Activated naive CD8-positive, alpha-beta T cell treated with anti-CD3 and anti-CD28 coated beads, Interleukin-2, amount 10 ng/mL, durations not matched to agents 7 days and 5 days (primary cell): ENCODE measurements at places on chromosomes 6 and 20.

GRCh38 chr20:52312132-52312729 is 120.7 kb upstream of the ZFP64 start:
- peaks cover 6% of the 10 kb centered on the region for H3K4me1 ChIP-seq
- no peaks in the 10 kb centered on the region for H3K36me3 ChIP-seq

GRCh38 chr6:83824831-83825230 is 28.3 kb upstream of the RIPPLY2 start:
- no peak for DNase-seq
- H3K36me3 ChIP-seq, result no peaks in the 10 kb centered on the region
- H3K4me3 ChIP-seq, result no peak overlapping the region
- no peak overlapping the region for H3K27ac ChIP-seq
- no peaks in the 10 kb centered on the region for H3K27me3 ChIP-seq
- H3K4me1 ChIP-seq, result no peaks in the 10 kb centered on the region

GRCh38 chr20:14260367-14260766 is 77.0 kb downstream of the FLRT3 start:
- no peaks in the 10 kb centered on the region for H3K27me3 ChIP-seq
- no peaks in the 10 kb centered on the region for H3K36me3 ChIP-seq
- H3K27ac ChIP-seq, result no peak overlapping the region
- no peaks in the 10 kb centered on the region for H3K4me1 ChIP-seq
- DNase-seq, result no peak
- H3K4me3 ChIP-seq, result no peak overlapping the region

DNA sequence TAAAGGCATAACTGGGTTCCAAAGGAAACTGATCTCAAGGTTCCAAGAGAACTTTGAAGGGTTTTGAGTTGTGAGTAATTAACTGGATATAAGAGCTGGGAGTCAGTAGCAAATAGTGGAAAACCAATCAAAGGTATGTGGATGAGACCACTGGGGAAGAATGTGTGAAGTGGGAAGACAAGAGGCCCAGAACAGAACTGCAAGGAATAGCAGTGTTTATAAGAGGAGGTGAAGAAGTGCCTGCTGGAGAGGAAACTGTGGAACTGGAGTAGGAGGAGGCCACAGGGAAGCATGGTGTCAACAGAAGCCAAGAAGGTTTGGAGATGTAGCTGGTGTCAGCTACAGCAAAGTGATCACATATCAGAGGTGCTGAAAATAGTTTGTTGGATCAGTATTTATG is 18.7 kb upstream of the HDAC2 start:
- no peak for DNase-seq
- no peaks in the 10 kb centered on the region for H3K36me3 ChIP-seq
- H3K4me1 ChIP-seq, result peaks cover under 1% of the 10 kb centered on the region
- no peak overlapping the region for H3K4me3 ChIP-seq
- no peak overlapping the region for H3K27ac ChIP-seq

GRCh38 chr6:157561414-157561790 is 180.4 kb downstream of the ZDHHC14 start:
- no peak for DNase-seq
- H3K36me3 ChIP-seq, result peaks cover 10% of the 10 kb centered on the region
- H3K27me3 ChIP-seq, result no peaks in the 10 kb centered on the region
- H3K27ac ChIP-seq, result peak overlapping the region; percentile 88
- peaks cover 54% of the 10 kb centered on the region for H3K4me1 ChIP-seq

GRCh38 chr6:54916858-54917257 is 70.3 kb downstream of the FAM83B start:
- no peaks in the 10 kb centered on the region for H3K27me3 ChIP-seq
- H3K4me1 ChIP-seq, result no peaks in the 10 kb centered on the region
- H3K27ac ChIP-seq, result no peak overlapping the region
- no peak overlapping the region for H3K4me3 ChIP-seq
- no peaks in the 10 kb centered on the region for H3K36me3 ChIP-seq
- no peak for DNase-seq

DNA sequence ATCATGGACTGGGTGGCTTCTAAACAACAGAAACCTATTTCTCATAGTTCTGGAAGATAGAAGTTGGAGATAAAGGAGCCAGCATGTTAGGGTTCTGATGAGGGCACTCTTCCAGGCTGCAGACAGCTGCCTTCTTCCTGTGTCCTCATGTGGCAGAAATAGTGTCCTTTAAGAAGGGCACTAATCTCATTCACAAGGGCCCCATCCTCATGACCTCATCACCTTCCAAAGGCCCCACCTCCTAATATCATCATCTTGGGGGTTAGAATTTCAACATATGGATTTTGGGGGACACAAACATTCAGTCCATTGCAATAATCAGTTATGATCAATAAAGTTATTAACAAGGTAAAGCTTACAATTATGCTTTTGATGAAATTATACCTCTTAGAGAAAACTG is 130.8 kb upstream of the SLC22A23 start:
- no peaks in the 10 kb centered on the region for H3K36me3 ChIP-seq
- no peak overlapping the region for H3K4me3 ChIP-seq
- H3K4me1 ChIP-seq, result peaks cover 6% of the 10 kb centered on the region
- no peak overlapping the region for H3K27ac ChIP-seq
- peaks cover 11% of the 10 kb centered on the region for H3K27me3 ChIP-seq
- no peak for DNase-seq

GRCh38 chr20:58306421-58307261 is 2.9 kb upstream of the RAB22A start:
- H3K4me3 ChIP-seq, result peak overlapping the region; percentile 85
- peaks cover 13% of the 10 kb centered on the region for H3K36me3 ChIP-seq
- H3K4me1 ChIP-seq, result peaks cover 31% of the 10 kb centered on the region
- peak overlapping the region; percentile 76 for H3K27ac ChIP-seq
- DNase-seq, result peak; percentile 48
- H3K27me3 ChIP-seq, result no peaks in the 10 kb centered on the region

DNA sequence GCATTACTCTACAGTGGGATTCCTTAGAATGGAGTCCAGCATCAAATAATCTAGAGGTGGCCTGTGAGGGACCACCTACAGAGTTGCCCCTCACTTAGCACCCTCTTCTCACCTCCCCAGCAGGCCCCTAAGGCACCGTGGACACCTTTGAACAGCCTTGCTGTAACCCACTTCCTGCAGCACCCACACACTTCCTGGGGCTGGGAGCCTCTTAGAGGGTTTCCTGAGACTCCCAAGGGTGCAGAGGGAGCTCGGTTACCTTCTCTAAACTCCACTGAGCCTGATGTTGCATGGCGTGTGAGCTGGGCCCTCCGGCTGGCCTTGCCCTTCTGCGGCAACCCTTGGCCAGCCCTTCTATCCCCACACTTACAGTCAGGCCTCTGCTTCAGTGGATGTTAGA is 7.3 kb upstream of the SIRPG start:
- H3K27me3 ChIP-seq, result no peaks in the 10 kb centered on the region
- DNase-seq, result peak; percentile 62
- peak overlapping the region; percentile 73 for H3K27ac ChIP-seq
- H3K4me3 ChIP-seq, result peak overlapping the region; percentile 71

DNA sequence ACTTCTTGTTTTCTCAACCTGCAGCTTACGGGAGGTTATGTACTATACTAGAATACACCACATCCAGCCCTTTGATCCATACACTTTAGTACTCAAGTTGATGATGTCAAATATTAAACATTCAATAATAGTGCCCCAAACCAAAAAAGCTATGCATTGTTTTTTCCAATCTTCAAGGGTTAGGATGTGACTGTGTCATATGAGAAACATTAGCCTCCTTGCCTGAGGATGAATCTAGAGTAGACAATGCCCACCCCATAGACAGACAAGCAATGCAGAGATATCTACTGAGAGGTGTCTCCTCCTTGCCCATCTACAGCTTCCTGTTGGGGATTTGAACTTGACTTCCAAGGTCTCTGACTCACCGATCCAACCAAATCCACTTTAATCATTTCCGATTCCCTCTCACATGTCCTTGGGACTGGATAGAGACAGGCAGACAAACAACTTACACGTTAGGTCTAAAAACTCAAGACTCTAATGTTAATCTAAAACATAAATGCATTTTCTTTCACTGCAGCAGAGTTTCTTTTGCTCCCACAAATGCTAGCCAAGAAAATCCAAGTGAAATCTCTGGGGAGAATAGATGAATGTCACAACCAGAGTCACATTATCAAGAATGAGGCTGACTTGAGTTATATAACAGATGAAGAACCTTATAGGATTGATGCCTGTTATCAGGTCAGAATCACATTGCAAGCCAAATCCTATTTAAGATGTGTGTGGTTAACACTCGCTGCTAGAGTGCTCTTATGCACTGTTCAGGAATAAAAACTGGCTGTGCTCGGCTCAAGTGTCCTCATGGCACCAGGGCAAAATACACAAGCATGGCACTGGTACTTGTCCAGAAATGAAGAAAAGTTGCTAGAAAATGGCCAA is 75.5 kb upstream of the TNFAIP3 start:
- no peaks in the 10 kb centered on the region for H3K27me3 ChIP-seq
- no peak for DNase-seq
- peak overlapping the region; percentile 39 for H3K4me3 ChIP-seq
- H3K27ac ChIP-seq, result peak overlapping the region; percentile 35
- H3K4me1 ChIP-seq, result peaks cover 48% of the 10 kb centered on the region

- no peak within 1 kb of the TSS for H3K27ac ChIP-seq
- no peak within 1 kb of the TSS for H3K4me3 ChIP-seq
- no peaks in the 10 kb centered on the region for H3K36me3 ChIP-seq
- H3K27me3 ChIP-seq, result peaks cover 2% of the 10 kb centered on the region
Observed at GRCh38 chr20:44582311-44583025, at the start of gene PKIG. Gene PKIG, plus strand, starts transcription at chr20:44582579. Its CDS starts 31,978 bp downstream, at chr20:44614557.

DNA sequence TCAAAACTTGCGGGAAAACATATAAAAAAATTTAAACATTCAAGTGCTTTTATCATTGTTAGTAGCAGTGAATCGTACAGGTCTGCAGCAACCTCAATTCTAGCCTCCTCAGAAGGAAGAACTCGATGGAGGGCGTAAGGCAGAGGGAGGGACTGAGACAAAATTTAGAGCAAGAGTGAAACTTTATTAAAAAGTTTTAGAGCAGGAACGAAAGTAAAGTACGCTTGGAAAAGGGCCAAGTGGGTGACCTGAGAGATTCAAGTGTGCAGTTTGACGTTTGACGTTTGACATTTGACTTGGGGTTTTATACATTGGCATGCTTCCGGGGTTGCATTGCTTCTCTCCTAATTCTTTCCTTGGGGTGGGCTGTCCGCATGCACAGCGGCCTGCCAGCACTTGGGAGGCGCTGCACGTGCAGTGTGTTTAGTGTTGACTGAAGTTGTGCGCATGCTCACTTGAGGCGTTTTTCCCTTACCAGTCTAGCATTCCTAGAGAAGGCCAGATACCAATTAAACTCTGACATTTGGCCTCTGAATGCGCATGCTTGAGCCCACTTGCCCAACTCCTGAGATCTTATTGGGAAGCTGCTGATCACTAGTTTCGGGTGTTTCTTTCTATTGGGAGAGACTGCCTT is 82.6 kb downstream of the TBX18 start:
- H3K27ac ChIP-seq, result no peak overlapping the region
- H3K4me3 ChIP-seq, result no peak overlapping the region
- no peaks in the 10 kb centered on the region for H3K4me1 ChIP-seq
- no peaks in the 10 kb centered on the region for H3K27me3 ChIP-seq
- no peaks in the 10 kb centered on the region for H3K36me3 ChIP-seq

DNA sequence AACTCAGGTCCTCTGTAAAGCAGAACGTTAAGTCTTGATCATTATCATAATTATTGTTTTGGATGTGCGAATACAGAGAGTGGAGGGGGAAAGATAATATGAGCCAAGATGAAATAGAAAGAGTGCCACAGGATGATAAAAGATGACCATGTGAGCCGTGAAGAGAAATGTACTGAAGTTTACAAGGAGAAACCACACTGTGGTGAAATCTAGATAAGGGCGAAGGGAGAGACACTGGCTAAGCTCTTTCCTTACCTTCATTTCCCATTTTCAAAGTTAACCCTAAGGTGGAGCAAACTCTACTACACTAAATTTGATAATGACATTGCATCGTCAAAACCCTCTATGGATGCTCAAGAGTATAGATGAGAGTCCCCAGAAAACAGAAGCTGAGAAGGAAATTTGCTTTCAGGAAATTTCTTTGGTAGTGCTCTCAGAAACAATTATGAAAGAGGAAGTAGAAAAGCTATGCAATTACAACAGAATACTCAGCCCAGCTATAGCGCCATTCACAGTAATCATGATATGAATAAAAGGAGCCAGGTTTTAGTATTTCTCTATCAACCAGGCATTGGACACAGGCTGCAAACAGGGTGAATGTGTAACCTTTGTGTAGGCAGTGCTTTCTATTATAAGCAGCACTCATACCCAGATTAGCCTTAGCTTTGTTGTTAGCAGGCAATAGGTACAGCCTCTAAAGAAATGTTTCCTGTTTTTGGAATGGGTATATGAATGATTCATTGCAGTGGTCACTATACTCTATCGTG is 1080.7 kb downstream of the GRIK2 start:
- no peak for DNase-seq
- H3K27ac ChIP-seq, result no peak overlapping the region
- H3K27me3 ChIP-seq, result no peaks in the 10 kb centered on the region
- no peaks in the 10 kb centered on the region for H3K4me1 ChIP-seq

- H3K4me3 ChIP-seq, result no peak overlapping the region
- DNase-seq, result peak; percentile 61
- no peaks in the 10 kb centered on the region for H3K27me3 ChIP-seq
- peaks cover 5% of the 10 kb centered on the region for H3K36me3 ChIP-seq
- peaks cover 2% of the 10 kb centered on the region for H3K4me1 ChIP-seq
Observed at GRCh38 chr6:143337201-143337949, 113.1 kb downstream of the ADAT2 start.

DNA sequence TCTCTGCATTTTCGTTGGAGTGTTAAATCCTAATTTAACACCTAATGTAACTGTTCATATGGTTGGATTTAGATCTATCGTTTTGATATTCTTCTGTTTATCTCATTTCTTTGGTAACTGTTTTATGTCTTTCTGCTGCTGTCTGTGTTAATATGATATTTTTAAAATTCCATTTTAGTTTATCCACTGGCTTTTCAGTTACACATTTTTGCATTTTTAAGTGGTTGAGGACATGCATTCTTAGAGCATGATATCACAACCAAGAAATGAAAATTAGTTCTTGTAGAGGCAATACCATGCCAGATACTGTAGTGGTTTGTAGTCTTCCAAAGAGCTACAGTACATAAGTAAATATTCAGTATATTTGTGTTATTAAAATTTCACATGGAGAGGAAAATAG is 58.6 kb downstream of the LIN28B start:
- H3K4me1 ChIP-seq, result no peaks in the 10 kb centered on the region
- H3K4me3 ChIP-seq, result no peak overlapping the region
- no peaks in the 10 kb centered on the region for H3K36me3 ChIP-seq
- H3K27ac ChIP-seq, result no peak overlapping the region

GRCh38 chr6:25056130-25056529 is 120.4 kb upstream of the RIPOR2 start:
- peak overlapping the region; percentile 96 for H3K27ac ChIP-seq
- DNase-seq, result peak; percentile 60
- peaks cover 2% of the 10 kb centered on the region for H3K36me3 ChIP-seq
- peaks cover 41% of the 10 kb centered on the region for H3K4me1 ChIP-seq
- H3K27me3 ChIP-seq, result no peaks in the 10 kb centered on the region

- H3K36me3 ChIP-seq, result peaks cover 2% of the 10 kb centered on the region
- H3K27ac ChIP-seq, result peak overlapping the region; percentile 47
- DNase-seq, result no peak
- peaks cover 32% of the 10 kb centered on the region for H3K4me1 ChIP-seq
- peaks cover 5% of the 10 kb centered on the region for H3K27me3 ChIP-seq
- H3K4me3 ChIP-seq, result no peak overlapping the region
Observed at GRCh38 chr6:105484238-105485161, 81.6 kb upstream of the PREP start.

- H3K4me3 ChIP-seq, result no peak overlapping the region
- H3K36me3 ChIP-seq, result no peaks in the 10 kb centered on the region
- H3K27me3 ChIP-seq, result no peaks in the 10 kb centered on the region
- H3K27ac ChIP-seq, result no peak overlapping the region
Observed at GRCh38 chr6:48552905-48553304, 441.9 kb upstream of the PTCHD4 start.
